ENCODE measurements at places on chromosomes 5 and 9. TPM values are rescaled to one million over a fixed set of nuclear protein-coding genes. Genes with fewer than 3 reads are reported as not detected.

The NTNG2 gene
- total RNA-seq, result 3.2 TPM

The NR4A3 gene
- 42.2 TPM for total RNA-seq

The FIBCD1 gene
- not detected for total RNA-seq

The F12 gene
- total RNA-seq, result 0.49 TPM

The TCF7 gene
- 8.5 TPM for total RNA-seq

The TXNDC8 gene
- total RNA-seq, result not detected

The MEF2C gene
- total RNA-seq, result 97.3 TPM

The ABCA1 gene
- 65.8 TPM for total RNA-seq

The IFNE gene
- total RNA-seq, result not detected

The PCDHGB4 gene
- total RNA-seq, result 9.0 TPM

The LCN1 gene
- total RNA-seq, result not detected

The LHFPL2 gene
- 33.4 TPM for total RNA-seq

DNA sequence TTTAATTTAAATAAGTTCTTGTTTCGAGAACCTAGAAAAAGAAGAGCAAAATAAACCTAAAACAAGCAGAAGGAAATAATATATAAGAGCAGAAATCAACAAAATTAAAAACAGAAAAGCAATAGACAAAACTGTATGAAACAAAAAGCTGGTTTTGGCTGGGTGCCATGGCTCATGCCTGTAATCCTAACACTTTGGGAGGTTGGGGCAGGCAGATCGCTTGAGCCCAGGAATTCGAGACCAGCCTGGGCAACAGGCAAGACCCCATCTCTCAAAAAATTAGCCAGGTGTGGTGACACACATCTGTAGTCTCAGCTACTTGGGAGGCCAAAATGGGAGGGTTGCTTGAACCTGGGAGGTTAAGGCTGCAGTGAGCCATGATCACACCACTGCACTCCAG lies 59.2 kb upstream of the OTP start:
- DNase-seq, result no peak

GRCh38 chr9:90100014-90100413 lies 495.2 kb downstream of the GADD45G start:
- no peak for DNase-seq

GRCh38 chr5:159775890-159776289 lies 140.4 kb upstream of the ADRA1B start:
- no peak for DNase-seq

DNA sequence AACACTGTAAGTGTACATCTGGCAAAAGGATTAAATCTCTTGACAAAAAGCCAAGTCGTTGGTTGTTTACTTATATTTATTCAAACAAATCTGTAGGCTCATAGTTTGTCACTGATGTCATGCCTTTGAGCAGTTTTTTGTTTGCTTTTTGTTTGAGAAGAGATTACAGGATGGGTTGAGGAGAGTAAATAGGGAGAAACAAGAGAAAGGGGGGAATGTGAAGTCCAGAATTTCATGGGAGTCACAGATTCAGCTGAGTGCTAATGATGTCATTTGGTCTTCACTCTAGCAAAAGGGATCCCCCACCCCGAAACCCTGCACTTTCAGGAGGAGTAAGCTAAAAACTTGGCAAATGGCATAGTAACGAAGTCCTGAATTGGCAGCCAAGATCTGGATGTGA lies 337.4 kb downstream of the GLIS3 start:
- DNase-seq, result no peak

DNA sequence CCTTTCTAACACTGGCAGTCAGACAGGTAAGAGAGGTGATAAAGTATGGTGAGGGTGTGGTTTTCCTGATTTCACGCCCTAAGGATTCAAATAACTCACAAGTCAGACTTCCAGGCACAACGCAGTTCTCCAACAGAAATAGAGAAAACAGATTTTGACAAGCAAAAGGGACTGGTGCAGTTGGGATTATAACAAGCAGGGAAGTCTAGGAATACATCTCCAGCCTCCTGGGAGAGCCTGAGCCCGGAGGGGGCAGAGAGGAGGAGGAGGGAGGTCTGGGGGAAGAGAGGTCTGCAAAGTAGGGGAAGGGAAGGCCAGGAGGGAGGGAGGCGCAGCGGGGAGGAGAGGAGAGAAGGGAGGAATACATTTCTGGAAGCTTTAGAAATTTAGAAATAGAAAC lies 1.6 kb downstream of the CMBL start:
- no peak for DNase-seq

DNA sequence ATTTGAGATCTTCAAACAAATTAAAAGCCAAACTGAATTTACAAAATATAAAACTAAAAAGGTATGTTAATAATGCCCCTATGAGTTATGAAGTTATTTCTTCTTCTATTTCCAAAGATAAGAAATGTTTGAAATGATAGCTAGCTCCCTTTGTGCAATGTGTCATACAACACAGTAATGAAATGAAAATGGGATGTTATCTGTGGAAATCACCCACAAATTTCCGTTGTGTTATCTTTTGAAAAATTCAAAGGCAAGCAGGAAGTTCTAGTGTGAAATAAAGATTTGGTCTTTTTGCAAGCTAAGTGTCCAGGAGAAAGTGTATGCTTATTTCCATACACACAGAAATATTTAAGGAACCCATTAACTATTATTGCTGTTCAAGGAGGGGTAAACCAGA lies 375.3 kb upstream of the PRR16 start:
- DNase-seq, result no peak

DNA sequence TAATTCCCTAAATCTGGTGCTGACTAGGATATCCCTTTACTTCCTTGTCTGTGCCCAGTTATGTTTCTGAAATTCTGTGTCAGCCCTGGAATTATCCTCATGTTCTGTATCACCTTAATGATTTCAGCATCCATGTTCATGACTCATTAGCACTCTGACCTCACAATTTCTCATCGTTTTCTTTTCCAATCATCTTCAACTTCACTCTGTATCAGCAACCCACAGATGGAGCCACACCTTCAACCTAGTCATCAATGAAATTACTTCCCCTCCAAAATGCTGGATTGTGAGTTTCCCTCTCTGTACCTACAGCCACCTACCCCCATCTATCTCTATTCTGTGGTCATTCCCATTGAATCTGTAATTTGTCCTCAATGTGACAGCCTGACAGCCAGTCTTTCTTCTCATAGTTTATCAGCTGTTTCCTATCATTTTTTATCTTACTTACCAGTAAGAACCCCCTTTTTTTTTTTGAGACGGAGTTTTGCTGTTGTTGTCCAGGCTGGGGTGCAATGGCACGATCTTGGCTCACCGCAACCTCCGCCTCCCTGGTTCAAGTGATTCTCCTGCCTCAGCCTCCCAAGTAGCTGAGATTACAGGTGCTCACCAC lies 3.1 kb upstream of the IL6ST start:
- DNase-seq, result no peak

GRCh38 chr5:164060786-164061355 lies 555.5 kb downstream of the MAT2B start:
- no peak for DNase-seq

- DNase-seq, result no peak
Observed at GRCh38 chr5:158384535-158385481, 525.9 kb upstream of the CLINT1 start.

GRCh38 chr9:113533335-113534225 lies 70.1 kb downstream of the RGS3 start:
- DNase-seq, result peak; percentile 42

- no peak for DNase-seq
Observed at GRCh38 chr9:116417464-116417863, 263.9 kb downstream of the PAPPA start.

- DNase-seq, result no peak
Observed at GRCh38 chr5:60463179-60463868, 236.6 kb downstream of the DEPDC1B start.

GRCh38 chr5:38601133-38601862 lies 44.9 kb upstream of the LIFR start:
- no peak for DNase-seq

DNA sequence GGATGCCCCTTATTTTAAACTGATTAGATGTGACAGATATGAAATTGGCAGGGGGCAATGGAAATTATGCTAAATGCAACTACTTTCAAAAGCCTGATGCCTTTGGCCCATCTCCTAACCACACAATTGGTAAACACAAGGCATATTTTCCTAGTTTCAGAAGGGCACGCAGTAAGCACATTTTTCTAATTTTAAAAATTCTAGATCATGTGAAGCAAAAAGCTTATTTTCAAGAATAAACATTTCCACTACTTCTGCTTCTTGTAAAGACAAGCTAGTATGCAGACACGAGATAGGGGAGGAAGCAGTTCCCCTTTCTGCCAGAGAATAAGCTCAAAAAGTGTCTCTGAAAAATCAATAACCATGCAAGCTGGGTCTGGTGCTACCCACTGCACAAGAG lies 67.7 kb downstream of the ABCA1 start:
- no peak for DNase-seq

DNA sequence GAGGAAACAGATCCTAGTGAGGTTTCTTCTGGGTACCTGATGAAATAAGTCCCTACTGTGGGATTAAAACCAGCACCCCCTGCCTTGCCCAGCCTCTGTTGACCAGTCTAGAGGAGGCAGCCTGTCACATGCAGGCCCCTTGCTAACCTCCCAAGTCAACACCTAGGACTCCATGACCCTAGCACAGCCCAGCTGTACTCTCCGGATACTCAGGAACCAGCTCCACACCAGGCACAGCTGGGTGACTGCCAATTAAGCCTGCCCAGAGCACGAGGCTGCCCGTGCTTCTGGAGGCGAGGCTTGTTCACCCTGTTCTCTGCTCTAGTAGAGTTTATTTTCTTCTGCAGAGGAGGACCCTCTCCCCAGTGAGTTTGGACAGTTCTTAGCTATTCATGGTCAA lies 92.5 kb downstream of the SNX24 start:
- no peak for DNase-seq

GRCh38 chr9:90365666-90366065 lies 277.0 kb downstream of the DIRAS2 start:
- DNase-seq, result no peak

- DNase-seq, result peak; percentile 71
Observed at GRCh38 chr5:126003309-126003708, 419.9 kb upstream of the GRAMD2B start.

- DNase-seq, result no peak
Observed at GRCh38 chr5:52725808-52726207, 61.9 kb upstream of the ITGA1 start.

GRCh38 chr5:132228241-132229035 lies 785 bp upstream of the P4HA2 start:
- DNase-seq, result peak; percentile 59

GRCh38 chr5:110594866-110595265 lies 131.6 kb downstream of the TMEM232 start:
- no peak for DNase-seq

- no peak for DNase-seq
Observed at GRCh38 chr9:135299651-135300345, 179.8 kb upstream of the PPP1R26 start.

DNA sequence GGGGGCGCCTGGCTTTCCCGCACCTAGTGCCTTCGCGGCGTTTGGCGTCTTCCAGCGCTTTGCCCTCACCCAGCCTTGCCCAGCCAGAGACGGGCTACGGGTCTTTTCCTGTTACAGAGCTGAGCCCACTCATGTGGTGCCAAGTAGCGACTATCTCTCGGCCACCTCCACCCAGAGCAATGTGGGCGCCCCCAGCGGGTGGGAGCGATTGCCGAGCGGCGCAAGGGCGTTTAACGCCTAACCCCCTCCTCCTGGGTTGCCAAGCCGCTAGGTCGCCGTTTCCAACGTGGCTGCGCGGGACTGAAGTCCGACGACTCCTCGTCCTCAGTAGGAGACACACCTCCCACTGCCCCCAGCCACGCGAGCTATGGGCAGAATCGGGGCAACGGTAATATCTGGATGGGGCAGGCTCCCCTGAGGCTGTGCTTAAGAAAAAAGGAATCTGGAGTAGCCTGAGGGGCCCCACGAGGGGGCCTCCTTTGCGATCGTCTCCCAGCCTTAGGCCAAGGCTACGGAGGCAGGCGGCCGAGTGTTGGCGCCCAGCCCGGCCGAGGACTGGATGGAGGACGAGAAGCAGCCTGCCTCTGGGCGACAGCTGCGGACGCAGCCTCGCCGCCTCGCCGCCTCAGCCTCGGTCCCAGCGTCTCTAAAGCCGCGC lies 5.8 kb downstream of the TLX3 start:
- no peak for DNase-seq

DNA sequence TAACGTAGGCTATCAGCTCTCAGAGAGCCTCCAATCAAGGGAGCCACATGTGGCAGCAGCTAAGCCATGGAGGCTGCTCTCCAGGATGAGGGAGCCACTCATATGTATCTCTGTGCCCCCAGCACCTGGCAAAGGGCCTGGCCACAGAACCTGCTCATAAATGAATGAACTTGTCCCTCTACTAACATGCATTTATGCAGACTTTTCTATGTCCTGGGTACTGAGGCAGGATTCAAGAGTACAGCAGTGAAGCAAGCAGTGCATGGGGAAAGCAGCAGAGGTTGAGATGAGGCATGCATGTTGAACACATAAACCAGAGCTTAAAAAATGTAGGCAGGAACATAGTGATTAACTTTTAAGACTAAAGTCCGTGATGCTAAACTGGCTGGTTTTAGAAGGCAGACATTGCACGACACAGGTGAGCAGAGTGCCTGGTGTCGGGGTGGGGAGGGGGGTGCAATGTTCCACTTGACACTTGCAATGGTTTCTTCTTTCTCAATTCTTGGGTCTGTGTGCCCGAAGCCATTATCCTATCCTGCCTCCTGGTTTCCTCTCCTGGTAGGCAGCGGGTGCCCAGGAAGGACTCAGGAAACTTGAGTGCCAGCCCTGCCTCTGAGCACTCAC lies 142.8 kb upstream of the ALDH1B1 start:
- DNase-seq, result no peak

- no peak for DNase-seq
Observed at GRCh38 chr9:129235041-129235930, 57.2 kb upstream of the IER5L start.

GRCh38 chr5:1175801-1176472 lies 25.5 kb upstream of the SLC6A19 start:
- DNase-seq, result no peak
